Activated naive CD8-positive, alpha-beta T cell treated with anti-CD3 and anti-CD28 coated beads, Interleukin-2, amount 50 U/mL, for 16 hours (primary cell): ENCODE measurements at places on chromosomes 5 and 9.

DNA sequence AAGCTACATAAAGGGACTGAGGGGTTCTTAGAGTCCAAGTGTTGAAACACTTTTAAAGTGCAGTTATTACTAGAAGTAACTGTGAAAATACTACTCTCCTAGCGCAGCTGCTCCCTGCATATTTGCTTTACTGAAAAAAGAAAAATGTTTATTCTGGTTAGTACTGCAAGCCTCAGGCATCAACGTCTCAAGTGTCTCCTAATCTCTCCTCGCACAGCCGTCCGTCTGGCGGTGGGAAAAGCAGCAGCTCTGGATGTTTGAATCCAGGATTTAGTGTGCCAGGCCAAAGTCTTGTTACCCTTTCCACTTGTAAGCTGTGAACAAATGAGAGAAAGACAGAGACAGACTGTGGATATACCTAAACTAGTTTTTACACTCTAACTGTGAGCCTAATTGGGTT lies 31.1 kb downstream of the RORB start:
- DNase-seq, result no peak

GRCh38 chr5:136730426-136730825 lies 365.1 kb upstream of the TRPC7 start:
- no peak for DNase-seq

DNA sequence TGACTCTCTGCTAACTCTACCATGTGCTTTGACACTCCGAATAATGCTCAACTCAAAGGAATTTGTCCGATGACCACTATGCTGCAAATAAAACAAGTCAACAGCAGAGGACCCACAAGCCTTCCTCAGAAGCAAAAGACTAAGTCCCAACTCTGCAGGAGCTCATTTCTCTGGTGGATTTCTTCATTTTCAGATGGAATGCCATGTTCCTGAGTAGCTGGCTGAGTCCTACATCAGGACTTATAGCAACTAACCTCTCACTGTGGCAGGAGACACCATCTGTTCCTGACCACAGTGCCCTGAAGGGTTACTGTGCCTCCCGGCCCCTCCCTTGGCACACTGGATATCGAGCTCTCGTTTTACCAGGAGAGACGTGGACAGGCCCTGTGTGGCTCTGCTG lies 20.8 kb downstream of the LHFPL2 start:
- no peak for DNase-seq

DNA sequence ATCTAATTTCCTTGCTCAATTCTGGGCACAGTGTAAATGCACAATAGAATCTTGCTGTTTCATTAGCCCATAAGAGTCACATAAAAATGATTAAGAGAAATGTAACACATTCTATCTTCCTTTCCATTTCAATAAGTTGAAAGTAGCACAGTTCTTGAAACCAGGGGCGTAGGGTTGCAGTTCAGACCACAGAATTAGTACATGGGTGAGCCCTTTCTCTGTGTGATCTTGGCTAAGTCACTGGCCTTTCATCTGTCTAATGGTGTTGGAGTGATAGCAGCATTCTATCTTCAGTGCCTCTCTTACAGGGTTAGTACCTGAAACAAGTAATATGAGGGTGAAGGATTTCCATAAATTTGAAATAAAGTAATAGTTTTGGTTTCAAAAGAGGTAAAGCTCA lies 445.3 kb upstream of the ZNF462 start:
- DNase-seq, result no peak

DNA sequence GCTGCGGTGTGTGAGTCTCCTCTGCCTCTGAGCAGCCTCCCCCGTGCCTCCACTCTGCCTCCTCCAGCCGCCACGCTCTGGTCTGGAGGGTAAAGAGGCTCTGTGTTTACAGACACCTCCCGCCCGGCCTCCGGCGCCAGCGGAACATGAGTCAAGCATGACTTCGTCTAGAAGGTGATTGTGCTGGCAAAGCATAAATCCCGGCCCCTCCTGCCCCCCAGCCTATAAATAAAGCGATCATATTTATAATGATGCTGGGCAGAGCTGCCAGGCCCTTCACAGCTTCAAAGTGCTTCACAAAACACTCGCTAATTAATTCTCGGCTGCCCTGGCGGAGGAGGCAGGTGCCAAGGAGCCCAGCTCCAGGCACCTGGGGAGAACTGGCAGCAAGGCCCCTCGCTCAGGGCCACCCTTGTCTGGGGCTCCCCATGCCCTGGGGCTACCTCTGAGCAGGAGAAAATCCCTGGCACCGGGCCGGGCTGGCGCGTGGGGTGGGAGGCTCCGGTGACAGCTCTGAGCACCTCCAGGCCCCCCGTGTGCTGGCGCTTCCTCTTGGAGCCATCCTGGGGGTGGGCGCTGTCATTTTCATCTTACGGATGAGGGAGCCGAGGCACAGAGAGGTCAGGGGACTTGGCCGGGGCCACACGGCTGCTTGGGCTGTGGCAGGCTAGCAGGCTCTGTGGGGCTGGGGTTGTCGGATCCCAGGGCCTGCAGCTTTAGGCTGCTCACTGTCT lies 87.8 kb downstream of the RXRA start:
- no peak for DNase-seq

GRCh38 chr5:133702791-133703770 lies 90.7 kb upstream of the FSTL4 start:
- DNase-seq, result no peak

DNA sequence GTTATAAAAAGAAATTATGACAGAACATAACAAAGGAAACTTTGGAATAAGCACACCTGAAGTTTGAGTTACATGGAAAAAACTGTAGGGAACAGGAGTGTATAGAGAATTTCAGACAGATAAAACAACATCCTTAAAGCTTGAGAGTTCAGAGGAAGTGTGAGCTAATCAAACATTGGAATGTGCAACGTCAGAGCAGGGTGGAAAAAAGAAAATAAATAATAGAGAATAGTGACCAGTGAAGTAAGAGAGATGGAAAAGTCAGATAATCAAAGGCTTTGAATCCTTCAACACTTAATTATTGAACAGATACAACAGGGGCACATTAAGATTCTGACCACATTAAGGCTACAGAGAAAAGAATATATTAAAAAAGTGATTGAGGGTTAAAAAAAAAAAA lies 128.5 kb upstream of the CDH10 start:
- no peak for DNase-seq

- DNase-seq, result no peak
These were observed 363.3 kb upstream of the RPS23 start for GRCh38 chr5:82641331-82642003.

DNA sequence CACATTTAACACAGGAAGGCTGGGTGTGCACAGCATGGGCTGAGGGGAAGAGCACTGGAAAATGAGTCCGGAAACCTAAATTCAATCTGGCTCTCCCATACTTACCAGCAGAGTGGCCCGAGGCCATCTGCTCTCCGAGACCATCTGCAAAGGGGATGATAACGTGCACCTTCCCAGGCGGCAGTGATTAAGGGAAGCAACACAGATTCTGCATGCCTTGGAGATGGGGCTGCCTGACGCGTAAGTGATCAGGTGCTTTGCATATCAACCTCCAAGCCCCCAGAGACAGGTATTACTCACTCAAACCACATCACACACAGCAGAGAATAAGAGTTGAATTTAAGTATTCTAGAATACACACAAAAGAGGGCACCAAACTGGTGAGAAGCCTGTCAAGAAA lies 9.1 kb downstream of the EPB41L4B start:
- no peak for DNase-seq

DNA sequence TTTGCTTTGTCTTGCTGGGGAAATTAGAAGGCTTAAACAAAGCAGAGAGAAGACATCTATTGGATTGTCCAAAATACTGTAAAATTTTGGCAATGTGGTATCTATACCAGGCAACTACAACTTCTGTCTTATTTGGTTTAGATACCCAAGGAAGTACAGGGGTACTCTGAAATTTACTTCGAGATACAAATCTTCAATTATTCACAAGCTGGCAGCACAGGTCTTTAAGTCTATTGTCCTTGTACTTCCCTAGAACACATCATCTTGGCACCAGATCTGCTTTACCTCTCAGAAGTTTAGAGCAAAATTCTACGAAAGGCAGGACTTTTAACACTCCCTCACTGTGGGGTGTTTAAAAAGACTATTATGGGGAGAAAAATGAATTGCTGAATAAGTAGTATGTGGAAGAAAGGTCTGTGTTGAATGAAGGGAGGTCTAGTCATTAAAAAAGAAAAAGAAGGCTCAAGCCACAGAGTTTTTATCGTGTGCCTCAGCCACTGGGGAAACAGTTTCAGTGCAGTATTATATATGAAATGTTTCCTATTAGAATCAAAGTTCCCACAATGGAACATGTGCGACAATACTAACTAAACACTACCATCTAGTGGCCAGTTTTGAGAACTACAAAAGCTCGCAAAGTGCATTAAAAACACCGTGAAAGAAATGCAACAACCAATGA lies 93.7 kb downstream of the PDE4D start:
- DNase-seq, result no peak

- DNase-seq, result no peak
These were observed 80.1 kb downstream of the SPTLC1 start for GRCh38 chr9:92035146-92035545.

DNA sequence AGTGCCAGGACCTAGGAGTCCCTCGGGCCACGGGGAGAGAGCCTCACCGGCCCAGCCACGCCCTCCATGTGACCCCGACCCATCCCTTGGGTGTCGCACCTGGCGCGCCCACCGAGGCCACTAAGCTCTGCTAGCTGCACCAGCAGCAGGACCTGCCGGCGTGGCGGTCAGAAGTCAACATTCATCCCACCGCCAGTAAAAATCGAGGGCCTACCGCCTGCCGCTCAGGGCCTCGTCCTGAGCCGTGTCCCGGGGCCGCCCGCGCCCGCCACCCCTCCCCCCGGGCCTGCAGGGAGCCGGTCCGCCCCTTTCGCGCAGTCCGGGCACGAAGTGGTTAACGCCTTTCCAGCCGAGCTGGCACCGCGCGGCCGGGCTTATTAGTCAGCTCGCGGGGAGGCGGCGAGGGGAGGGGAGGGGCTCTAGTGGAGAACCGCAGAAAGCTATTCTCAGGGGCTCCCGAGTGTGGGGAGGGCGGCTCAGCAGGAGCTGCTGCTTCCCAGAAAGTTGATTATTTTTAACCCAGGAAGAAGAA lies 124.4 kb downstream of the C9orf50 start:
- DNase-seq, result peak; percentile 67

- no peak for DNase-seq
These were observed 25.1 kb downstream of the CPLX2 start for GRCh38 chr5:175896301-175897040.

- no peak for DNase-seq
These were observed 271.6 kb downstream of the PLK2 start for GRCh38 chr5:58188262-58188651.

GRCh38 chr5:67506241-67506640 lies 309.6 kb upstream of the CD180 start:
- no peak for DNase-seq

DNA sequence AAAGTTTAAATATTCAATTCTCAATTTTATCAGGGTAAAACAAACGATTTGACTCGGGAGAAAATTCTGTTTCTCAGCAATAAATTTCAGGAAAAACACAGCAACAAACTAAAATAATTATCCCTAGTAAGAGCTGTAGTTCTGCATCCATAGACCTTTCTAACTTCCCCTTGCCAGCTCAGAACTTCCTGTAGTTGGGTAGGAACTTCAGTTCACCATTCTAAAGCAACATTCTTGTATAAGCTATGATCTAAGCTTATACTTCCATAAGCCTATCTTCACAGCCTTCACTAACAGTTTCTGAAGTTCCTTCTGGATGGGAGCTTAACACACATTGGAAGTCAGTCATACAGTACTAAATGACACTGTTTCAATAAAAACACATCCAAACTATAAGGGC lies 96.6 kb downstream of the UBAP2 start:
- no peak for DNase-seq

GRCh38 chr5:6632324-6632887 lies 438 bp downstream of the NSUN2 start:
- DNase-seq, result no peak

DNA sequence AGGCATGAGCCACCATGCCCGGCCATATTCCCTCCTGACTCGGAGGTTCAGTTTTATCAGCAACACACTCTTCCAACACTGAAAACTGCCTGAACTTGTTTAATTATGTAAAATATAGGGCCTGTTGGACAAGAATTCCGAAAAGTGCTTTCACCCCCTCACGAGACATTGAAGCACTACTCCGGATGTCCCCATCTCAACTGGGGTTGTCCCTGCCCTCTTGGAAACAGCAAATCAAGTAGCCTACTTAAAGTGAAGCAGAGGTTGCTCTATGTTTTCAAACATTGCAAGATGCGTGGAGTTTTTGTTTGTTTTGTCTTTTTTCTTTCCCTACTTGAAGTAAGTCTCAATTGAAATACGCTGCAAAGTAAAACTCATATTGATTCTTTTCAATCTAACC lies 7.6 kb downstream of the PTGER4 start:
- DNase-seq, result no peak

- no peak for DNase-seq
These were observed 91.3 kb upstream of the GPBP1 start for GRCh38 chr5:57082441-57083067.

DNA sequence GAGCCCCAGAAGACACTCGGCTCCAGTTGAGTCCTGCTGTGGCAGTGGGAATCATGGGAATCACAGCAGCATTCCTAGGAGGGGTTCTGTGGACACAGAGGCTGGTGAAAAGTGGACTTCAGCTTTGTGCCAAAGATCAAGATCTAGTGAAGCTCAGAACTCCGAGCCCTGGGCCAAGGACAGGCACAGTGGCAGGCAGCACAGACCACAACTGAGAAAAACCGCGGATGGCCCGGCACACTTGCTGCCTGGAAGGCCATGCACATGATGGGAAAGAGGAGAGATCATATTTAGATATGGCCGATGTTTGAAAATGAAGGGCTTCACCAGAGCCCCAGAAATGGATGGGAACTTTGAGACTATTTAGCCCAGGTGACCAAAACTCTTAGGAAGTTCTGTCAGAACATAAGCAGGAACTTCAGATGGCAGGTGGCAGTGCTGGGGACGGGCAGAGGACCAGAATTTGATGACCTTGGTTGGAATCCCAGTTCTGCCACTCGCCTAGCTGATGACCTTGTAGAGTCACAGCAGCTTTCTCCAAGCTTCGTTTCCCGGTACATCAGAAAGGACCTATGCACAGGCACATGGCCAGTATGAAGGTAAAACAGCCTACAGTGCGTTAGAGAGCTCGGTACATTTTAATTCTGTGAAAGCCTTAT lies 18.0 kb downstream of the BARHL1 start:
- no peak for DNase-seq

GRCh38 chr5:58629271-58630159 lies 46.6 kb downstream of the RAB3C start:
- DNase-seq, result no peak

- no peak for DNase-seq
These were observed 3.8 kb downstream of the FAM219A start for GRCh38 chr9:34454571-34455065.

DNA sequence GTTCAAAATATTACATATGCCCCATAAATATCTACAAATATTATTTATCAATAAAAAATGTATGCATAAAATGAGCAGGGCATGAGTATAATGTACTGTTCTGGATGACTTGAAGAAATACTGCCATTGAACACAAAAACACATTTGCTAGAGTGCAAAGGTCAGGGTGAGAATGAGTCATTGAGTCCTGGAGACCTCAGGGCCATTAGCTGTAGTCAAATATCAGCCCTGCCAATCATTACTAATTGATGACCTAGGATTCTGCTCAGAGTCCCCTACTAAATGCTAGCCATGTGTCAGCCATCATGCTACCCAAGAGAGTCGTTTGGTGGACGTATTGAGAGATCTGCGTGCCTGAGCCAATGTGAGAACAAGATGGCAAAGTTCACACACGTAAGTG lies 80.3 kb upstream of the FAM169A start:
- DNase-seq, result no peak
